Cardiac muscle cell (in vitro differentiated cells and primary cell): ENCODE measurements at places on chromosomes 6 and 20.
A peak's percentile ranks its signal among the peaks of the same experiment; 100 is the strongest.

DNA sequence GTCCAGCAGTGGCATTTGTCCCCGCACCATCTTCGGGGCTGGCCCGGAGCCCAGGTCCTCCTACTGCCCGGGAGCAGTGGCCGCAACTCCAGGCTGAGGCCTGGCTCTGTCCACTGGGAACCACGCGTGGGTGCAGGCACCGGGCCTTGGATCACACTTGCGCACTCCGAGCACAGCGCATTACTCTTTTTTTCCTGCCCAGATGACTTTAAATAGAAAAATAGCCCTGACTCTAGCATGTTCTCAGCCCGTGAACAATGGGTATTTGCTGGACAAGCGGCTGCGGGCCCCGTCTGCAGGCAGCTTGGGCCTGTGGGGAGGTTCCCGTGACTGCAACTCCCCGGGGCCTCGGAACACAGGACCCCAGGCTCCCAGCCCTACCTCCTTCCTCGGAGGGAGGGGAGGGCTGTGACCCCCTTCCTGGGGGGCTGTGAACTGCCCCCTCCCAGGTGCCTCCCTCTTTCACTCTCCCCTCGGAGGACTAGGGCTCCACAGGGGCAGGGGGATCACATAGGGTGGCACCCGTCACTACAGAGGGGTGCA is 162.2 kb downstream of the TBXT start:
- peak; percentile 79 for DNase-seq

GRCh38 chr20:32205843-32206759 is 1.4 kb downstream of the PLAGL2 start:
- no peak for DNase-seq

DNA sequence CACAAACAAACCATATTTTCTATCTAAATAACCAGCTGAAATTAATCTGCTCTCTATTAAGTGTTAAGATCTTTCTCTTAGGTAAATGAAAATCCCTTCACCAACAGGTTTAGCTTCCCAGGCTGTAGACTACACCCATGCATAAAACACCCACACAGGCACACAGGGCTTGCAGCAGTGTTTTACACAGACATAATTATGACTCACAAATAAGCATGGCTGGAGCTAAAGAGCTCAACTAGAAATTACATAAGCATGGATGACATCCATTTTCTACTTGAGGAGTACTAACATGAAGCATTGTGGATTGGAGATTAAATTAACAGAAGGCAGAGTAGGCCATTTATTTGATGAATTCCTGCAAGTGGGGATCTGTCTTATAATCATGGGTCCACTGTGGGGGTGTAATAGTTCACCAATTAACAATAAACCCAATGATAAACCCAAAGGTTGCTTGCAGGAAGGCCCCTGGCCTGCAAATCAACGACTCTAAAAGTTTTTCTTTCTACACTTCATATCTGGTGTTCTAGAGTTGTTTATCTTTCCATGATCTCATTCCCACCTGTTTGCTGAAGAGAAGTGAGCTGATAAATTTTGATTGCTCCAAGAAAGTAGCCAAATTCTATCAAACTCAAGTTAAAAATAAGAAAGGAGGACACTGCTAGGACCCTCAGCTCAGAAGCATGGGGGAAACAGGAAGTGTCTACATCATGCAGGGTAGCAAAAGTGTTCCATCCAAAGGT is 33.8 kb upstream of the E2F3 start:
- DNase-seq = no peak

DNA sequence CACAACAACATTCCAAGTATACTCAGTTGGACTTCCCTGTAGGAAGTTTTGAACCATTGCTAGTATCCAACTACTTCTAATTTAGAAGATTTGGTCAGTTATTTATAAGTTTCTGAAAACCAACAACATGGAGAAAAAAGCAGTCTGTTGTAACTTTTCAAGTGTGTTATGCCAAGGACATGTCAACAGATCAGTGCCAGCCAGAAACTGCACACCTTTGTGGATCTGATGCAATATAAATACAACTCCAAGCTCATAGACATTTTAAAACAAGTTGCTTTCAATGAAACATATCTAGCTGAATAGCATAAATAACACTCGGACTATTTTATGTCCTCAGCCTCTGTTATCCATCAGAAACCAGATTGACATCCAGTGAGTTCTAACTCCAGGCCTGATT is 58.3 kb upstream of the CARMIL1 start:
- DNase-seq = no peak

DNA sequence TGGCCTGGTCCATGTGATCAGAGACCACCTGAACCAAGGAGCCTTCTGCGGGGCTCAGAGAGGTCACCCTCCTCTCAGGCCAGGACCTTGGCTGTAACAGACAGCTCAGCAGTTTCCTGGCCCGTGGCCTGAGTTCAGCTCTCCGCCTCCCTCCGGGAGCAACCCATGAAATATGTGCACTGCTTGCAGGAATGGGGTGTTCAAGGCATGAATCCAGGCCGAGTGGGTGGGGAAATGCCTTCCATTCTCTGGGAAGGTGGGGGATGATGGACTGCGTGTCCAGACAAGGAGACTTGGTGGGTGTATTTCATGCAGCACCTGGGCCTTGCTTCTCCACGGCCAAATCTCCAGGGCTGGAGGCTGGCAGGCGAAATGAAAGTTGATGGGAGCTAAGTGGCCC is 46.0 kb downstream of the SIRPA start:
- DNase-seq = no peak

GRCh38 chr6:47248446-47248845 is 61.3 kb downstream of the TNFRSF21 start:
- peak; percentile 32 for DNase-seq

GRCh38 chr6:107618672-107619071 is 128.8 kb downstream of the SOBP start:
- DNase-seq = no peak

DNA sequence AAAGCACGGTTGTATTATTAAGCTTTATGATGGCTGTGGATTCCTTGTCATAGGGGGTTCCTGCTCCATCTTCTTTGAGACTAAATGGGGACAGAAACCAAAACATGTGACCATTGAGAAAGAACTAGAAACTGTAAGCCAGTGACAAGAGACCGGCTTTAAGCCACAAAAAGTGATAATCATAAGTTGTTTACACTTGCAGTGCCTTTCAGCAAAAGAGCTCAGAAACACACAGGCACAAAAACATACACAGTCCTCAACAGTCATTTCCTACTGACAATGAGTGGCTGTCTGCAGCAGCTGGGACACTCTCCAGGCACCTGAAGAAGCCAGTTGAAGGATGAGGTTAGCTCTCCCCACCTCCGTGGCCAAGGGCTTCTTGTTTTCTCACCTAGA is 20.0 kb upstream of the UBE2J1 start:
- no peak for DNase-seq

- DNase-seq = peak; percentile 56
These were observed 192.3 kb upstream of the RNF217 start for GRCh38 chr6:124769811-124770544.

DNA sequence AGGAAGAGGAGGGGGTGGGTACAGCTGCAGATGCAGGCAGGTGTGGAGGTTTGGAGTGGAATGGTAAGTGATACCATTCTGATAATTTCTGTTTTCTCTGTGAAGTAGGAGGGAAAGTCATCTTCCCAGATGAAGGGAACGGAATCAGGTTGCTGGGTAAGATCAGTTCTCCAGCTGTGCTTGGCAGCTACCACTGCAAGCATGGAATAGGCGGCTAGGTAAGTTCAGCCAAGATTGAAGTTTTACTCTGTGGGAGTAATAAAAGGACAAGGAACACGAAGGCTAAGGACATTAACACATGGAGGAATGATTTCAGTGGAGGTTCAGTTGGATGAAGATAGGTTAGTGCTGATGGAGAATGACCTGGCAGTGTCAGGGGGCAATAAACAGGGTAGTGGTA is 128.3 kb downstream of the CARMIL1 start:
- no peak for DNase-seq

GRCh38 chr6:32393665-32394420 is 13.1 kb downstream of the BTNL2 start:
- DNase-seq = peak; percentile 63
